Mesenchymal stem cell (in vitro differentiated cells and primary cell): ENCODE measurements at places on chromosomes 12 and 14.

DNA sequence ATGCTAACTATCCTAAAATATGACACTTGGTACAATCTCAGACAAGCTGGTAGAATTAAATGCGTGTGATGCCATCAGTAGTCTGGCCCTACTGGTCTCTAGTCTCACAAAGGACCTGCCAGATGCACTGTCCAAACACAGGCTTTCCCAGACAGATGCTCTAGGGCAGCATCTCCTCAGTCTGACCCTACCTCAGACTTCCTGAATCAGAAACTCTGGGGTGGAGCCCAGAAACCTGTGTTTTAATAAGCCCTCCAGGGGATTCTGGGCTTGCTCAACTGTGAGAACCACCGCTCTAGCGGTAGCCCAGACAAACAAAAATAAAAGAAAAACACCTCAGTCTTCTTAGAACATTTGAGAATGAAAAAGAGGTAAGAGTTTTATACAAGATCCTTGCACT is 48.0 kb downstream of the BDKRB1 start:
- no peak for DNase-seq

DNA sequence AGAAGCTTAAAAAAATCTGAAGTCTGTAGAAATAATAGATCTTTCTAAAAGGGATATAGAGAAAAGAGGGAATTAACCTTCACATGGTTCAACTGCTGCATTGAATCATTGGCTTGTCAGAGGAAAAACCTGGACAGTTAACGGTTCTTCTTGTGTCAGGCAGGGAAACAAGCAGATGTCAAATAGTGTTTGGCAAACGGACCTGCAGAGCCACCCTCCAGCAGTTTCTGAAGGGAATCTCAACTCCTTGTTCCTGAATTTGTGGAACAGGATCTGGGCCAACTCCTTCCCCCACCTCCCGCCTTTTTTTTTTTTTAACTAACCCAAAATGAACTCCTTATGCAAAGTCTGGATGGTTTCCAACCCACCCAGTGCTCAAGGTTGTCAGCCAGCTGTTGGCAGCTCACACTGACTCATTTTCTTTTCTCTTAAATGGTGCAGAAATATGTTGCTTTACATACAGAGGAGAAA is 187.3 kb downstream of the CAND1 start:
- peak; percentile 29 for DNase-seq

DNA sequence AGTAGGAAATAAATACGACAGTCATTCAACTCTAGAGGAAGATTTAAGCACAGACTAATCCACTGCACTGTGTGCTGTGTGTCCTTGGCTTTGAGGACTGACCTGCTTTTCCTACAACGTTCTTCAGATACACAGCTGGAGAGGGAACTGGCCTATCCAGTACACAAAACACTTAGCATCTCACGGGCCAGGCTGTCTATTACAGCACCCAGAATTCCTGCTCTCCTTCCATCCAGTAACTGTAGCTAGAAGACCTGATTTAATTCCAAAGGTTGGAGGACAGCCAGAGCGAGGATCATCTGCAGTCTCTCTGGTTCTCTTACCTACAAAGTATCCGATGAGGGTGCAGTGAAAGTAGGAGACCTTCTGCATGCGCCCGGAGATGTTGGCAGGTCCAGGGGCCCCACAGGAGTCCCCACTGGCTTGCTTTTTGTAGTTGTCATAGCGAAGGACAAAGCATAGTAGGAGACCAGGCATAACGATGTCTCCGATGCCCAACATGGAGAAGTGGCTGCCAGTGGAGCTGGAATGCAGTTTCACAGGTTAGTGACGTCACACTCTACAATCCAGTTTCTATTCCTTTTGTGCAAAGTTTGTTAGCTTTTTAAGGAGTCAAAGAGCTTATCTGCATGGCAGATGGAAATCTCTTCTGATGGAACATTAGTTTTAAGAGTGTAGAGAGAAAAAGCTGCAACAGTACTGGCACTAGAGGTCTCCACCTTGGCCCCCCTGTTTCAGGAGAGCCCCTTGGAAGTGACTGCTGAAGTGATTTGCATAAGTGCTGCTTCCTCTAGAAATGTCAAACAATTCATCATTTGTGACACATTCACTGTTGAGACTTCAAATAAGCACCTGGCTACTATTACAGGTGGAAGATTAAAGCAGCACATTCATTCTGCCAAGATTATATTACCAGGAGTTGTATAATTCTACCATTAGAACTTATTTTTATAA is 41.7 kb downstream of the ACADS start:
- DNase-seq: no peak

DNA sequence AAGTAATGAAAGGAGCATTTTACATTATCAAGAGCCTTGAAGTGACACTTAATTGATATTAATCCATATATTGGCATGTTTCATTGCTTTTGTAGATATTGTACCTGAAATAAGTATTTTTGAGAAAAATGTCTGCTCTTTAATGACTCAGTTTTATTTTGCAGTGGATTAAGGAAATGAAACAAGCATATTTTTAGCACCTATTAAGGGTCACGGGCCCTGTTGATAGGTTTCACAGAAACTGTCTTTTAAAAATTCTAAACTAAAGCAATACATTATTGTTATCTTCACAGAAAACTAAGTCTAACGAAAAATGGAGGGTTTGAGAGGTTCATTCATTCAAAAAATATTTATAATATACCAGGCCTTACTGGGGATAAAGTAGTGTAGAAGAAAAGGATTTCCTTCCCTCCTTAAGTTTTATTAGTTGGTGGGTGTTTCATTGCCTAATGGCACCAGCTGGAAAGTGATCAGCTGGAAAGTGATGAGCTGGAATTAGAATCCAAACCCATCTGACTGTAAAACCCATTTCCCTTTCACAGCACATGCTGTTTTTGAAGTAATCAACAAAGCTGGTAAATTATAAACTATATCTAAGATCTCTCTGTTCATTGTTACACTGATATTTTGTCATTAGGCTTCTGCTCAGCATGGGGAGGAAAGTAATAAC is 54.2 kb downstream of the PTPRQ start:
- no peak for DNase-seq

DNA sequence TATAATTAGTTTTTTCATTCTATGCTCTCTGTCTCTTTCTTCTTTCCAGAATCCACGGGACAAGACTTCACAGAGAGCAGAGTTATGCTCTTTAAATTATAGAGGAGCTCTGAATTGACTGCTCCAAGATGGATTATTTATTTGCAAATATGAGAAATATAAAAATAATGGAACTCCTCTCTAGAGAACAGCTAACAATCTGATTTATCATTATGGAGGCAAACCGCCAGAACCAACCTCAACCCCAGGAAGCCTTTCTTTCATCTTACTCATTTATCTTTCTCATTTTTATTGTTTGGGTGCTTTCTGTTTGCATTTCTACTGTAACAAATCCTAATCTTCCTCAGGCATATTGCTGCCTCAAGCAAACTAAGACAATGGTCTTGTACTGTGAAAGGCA is 216.5 kb downstream of the C12orf50 start:
- no peak for DNase-seq

DNA sequence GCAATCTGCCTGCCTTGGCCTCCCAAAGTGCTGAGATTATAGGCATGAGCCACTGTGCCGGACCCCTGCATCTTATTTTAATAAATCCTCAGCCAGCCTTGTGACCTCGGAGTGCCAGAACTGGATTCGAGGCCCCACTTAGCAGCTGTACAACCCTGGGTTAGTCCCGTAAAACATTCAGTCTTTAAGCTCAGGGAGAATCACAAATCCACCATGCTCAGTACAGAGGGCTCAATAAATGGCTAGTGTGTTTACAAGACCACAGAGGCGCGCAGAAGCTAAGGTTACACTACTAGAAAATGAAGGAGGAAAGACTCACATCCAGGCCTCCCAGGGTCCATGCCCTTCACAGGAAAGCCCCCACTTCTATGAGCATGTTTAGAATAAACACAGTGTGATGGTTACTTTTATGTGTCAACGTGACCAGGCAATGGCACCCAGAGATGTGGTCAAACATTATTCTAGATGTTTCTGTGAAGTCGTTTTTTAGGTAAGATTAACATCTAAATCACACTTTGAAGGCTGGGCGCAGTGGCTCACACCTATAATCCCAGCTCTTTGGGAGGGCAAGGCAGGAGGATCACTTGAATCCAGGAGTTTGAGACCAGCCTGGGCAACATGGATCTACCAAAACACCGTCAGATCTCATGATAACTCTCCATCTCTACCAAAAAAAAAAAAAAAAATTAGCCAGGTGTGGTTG is 55.3 kb downstream of the CLMN start:
- DNase-seq: no peak

DNA sequence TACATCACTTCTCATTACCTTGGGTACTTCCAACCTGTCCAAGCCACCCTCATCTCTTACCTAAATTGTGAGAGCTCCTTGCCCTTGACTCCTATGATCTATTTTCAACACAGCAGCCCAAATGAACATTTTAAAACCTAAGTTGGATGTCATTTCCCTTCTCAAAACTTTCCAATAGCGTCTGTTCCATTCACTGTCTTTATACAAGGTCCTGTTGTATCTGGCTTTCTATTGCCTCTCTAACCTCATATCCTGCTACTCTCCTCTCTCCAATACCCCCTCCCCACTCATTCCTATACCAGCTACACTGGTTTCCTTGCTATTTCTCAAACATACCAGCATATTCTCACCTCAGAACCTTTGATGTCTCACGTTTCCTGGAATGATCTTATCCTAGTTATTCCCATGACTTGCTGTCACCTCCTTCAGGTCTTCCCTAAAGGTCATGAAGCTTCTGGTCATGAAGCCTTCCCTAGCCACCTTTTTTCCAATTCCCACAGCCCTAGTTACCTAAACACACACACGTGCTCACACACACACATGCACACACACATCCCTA is 4.1 kb upstream of the KANSL2 start:
- no peak for DNase-seq

DNA sequence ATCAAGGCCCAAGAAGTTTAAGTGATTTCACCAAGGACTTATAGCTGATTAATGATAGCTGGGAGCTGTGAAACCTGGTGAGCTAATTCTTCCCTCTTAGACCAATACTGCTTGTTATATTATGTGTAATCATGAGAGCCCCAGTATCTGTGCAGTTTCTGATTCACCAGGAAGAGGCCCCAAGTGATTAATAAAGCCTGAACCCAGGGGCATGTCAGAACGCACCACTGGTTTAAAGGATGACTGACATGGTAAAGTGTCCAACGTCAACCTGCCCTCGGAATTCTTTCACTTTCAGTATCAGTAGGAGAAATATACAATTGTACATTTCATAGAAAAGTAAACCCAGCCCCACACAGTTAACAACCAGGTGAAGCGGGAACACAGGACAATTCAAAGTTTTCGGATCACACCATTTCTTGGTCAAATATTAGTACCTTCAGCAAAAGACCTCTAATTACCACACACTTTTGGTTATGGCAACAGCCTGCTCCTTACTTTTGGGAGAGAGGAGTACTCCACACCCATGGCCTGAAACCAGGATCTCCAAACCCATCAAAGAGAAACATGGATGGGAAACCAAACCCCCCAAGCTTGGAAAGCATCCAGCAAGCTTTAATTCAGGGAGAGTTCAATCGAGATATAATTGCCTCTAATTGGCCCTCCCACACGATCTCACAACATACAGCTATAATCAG is 28.5 kb downstream of the TMCC3 start:
- peak; percentile 55 for DNase-seq

DNA sequence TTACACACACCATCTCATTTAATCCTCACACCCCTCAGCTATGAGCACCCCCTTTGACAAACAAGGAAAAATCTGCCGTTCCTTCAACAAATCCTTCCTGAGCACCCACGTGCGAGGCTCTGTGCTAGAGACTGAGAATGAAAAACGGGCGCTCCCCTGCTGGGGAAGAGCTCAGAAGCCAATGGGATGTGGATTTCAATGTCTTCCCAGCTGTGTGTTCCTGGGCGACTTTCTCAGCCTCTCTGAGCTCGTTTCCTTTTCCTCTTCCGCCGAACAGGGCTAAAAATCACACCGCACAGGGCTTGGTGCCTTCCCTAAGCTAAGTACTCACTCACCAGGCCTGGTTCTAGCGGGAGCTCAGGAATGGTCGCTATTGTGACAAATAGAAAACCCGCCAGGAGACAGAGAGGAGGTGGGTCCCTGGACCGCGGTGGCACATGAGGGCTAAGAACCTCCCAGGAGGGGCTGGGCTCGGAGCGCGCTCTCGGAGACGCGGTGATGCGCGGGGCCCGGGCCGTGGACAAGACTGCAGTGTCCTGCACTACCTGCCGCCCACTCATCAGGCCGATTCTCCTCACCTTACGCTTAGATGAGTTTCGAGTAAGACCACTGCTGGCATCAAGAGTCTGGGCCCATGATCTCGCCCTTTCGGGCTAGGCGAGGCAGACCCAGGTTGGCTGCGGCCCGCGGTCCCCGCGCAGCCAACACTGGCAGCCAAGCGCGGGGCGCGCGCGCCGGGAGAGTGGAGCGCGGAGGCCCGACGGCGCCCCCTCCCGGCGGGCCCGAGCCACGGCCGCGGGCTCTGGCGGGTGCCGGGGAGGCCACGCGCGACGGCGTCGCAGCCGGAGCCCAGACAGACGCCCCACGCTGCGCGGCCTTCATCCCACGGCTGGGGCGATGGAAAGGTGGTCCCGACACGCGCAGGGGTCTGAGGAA is 17.0 kb downstream of the ZDHHC22 start:
- DNase-seq: peak; percentile 25

GRCh38 chr14:55867311-55867710 is 250.9 kb upstream of the PELI2 start:
- no peak for DNase-seq

- no peak for DNase-seq
Measured at GRCh38 chr12:50005175-50005574, 20.1 kb downstream of the RACGAP1 start.

DNA sequence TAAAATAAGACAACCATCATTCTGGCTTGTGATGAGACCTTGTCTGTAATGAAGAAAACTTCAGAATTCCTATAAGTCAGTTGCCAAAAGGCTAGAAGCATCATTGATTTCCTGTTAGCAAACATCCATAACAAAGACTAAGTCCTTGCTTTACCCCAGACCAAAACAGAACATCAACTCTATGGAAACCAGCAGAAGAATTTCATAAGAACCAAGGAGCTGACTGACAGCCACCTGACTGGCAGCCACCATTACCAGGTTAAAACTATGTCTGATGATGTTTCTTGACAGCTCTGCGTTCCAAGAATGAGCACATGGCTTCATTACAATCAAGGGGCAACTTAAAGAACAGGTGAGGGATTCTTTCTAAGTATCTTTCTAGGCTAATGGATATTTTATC is 29.3 kb downstream of the HECTD4 start:
- no peak for DNase-seq
